ENCODE measurements at places on chromosomes 12 and 14.

- no peak for DNase-seq
Measured at GRCh38 chr14:101184104-101184455, 280.6 kb upstream of the RTL1 start.

- no peak for DNase-seq
Measured at GRCh38 chr12:55874443-55874842, 31.7 kb upstream of the MMP19 start.

DNA sequence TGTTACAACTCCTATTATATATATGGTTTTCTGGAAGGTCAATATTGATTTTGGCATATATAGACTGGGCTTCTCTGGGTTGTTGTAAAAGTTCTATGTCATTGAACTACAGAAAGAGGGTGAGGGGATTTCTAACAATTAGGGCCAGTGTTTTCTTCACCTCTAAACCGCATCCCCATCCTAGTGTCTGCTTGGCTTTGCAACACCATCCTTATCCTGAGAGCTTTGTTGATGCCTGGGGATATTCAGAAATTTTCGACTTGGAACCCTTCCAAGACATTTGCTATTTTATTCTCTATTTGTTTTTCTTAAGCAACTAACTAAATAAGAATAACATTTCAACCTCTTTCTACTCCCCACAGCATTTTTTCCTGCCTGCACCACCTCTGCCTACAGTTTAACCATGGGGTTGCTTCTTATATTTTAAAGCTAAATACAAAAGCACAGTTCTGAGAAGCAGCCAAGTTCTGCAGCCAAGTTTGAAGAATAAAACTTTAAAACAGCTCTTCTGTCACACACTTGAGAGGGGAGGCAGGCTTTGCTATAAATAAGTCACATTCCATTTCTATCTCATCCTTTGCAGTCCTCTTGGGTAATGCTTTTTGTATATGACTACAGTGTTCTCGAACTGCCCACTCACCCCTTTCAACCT, 53.4 kb downstream of the RGS6 start:
- no peak for DNase-seq

- DNase-seq = no peak
Measured at GRCh38 chr14:84885061-84885460, 644.9 kb upstream of the FLRT2 start.

DNA sequence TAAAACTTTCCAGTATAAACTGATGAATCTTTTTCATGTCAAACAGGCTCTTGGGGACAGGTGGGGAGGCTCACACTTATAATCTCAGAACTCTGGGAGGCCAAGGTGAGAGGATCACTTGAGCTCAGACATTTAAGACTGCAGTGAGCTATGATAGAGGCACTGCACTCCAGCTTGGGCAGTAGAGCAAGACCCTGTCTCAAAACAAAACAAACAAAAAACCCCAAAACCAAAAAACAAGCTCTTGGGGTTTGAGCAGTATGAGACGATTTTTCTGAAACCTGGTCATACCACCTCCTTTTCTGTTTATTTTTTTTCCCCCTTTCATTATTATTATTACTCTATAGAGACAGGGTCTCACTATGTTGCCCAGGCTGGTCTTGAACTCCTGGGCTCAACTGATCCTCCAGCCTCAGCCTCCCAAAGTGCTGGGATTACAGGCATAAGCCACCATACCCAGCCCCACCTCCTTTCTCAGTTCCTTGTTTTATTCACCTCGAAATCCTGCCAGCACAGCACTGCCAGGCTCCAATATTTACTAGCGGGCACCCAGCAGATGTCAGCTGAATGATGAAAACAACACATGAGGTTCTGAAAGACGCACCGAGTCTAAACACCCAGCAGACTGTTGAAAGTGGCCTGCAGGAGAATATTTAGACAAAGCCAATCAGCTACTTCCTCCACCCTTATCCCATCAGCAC, 19.5 kb upstream of the CDK17 start:
- DNase-seq = no peak

DNA sequence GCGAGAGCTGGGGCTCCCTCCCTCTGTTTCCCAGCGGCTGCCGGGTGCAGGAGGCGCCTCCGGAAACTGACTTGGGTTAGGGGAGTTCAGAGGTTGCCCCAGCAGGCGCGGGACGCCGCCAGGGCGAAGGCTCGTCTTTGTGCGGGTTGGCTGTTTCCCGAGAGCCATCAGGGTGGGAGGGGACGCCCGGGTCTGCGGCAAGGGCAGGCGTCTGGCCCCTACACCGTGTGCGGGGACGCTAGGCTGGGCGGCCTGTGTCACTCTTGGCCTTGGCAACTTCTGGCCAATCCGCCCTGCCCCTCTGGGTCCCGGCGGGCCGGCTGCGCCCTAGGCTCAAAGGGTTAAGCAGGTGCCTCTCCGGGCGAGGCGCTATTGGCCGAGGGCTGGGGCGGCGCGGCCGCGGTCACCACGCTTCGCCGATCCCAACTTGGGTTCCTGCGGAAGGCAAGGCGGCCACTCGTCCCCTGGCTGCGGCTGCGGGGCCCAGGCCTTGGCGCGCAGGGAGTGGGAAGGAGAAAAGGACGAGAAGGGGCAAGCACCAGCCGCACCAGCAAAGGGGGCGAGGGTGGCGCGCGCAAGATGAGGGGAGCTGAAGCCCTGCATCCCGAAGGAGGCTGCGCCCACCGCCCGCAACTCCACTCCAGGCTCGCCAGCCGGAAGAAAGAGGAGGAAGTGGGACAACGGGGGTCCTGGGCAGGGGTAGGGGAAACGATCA, 5.6 kb upstream of the NPAS3 start:
- no peak for DNase-seq

- peak; percentile 29 for DNase-seq
Measured at GRCh38 chr12:59113831-59114615, 193.7 kb upstream of the LRIG3 start.

DNA sequence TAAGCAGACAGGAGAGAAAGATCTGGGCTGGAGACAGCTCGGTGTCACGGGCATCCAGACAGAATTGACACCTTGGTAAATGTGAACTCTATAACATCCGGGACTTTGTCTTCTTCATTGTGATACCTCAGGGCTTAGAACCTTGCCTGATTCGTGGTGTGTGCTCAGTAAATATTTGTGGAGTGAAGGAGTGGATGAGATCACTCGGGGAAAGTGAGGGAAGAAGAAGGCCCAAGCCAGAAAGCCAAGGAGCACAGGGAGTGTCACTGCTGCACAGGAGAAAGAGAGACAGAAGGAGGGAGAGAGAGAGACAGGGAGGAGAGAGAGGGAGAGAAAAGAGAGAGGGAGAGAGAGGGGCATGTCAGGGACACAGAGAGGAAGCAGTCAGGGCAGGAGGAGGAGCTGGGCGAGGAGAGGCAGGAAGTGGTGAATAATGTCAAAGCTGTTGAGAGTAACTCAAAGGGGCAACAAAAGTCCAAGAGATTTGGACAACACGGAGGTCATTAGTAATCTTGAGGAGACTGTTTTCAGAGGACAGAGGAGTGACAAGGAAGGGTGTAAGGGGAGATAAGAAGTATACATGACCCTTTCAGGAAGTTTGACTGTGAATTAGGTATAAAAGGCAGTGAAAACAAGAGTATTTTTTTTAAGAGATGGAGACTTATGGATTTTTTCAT, 141.6 kb upstream of the MAX start:
- no peak for DNase-seq

DNA sequence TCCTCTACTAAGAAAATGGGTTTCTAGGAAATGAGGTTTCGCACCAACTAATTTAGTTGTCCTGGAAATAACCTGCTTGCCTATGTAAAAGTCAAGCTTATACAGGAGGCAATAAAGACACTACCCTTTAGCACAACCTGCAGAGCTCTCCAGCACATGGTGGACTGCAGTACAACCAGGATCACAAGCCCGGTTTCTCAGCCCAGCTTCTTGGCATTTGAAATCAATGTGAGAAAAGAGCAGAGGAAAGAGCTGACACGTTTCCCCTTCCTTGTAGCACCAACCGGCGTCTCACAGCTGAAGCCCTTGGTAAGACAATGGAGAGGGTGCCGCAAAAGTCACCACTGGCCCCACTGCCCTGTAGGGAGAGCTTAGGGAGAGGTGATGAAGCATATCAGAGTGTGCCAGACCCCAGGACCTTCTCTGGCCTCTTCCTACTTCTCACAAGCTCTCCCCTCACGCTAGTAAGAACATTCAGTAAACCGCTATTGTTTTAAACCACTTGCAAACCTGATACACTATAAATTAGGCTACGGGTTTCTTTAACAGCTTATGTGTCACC, 8.6 kb downstream of the SPTLC2 start:
- DNase-seq = no peak

DNA sequence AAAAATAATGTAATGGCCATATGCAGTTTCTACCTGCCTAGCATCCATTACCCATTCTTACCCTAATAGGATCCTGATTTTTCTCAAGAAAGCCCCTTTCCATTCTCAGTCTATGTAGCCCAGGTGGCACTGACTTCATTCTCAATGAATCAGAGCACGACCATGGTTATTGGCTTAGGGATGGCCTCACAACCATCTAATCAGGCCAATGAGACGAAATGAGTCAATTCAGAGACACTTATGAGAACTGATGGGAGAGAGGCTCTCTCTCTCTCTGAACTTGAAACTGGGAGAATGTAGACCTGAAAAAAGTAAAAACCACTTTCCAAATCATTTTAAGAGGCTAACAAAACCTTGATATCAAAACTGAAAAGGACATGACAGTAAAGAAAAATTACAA, 45.3 kb upstream of the OXA1L start:
- no peak for DNase-seq

- no peak for DNase-seq
Measured at GRCh38 chr14:24921903-24922302, 128.0 kb downstream of the STXBP6 start.

DNA sequence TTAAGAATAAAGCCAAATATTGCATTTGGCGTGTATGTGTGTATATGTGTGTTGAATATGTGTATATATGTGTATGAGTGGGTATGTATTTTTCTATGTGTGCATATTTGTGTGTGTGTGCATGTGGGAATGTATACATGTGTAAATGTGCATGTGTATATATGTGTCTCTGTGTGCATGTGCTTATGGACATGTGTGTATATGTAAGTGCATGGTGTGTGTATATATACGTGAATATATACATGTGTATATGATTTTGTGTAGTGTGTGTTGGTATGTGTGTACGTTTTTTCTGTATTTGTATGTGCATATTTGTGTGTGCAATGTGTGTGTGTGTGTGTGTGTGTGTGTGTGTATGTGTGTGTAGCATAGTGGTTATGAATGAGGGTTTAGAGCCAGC, 1021.0 kb downstream of the AACS start:
- no peak for DNase-seq

GRCh38 chr14:81509321-81509720, 24.3 kb downstream of the SEL1L start:
- DNase-seq = no peak

DNA sequence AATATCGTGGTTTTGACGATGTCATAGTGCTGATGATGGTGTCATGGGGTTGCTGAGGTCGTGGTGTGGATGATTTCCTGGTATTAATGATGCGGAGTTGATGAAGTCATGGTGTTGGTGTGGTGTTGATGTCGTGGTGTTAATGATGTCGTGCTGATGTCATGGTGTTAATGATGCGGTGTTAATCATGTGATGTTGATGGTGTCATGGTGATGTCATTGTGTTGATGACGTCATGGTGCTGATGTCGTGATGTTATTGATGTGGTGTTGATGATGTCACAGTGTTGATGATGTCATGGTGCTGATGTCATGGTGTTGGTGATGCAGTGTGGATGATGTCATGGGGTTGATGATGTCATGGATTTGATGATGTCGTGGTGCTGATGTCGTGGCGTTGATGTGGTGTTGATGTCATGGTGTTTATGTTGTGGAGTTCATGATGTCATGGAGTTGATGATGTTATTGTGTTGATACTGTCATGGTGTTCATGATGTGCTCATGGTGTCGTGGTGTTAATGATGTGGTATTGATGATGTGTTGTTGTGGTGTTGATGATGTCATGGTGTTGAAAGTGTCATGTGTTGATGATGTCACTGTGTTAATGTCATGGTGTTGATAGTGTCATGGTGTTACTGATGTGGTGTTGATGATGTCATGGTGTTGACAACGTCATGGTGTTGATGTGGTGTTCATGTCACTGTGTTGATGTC, 48.5 kb upstream of the RIMBP2 start:
- no peak for DNase-seq

GRCh38 chr12:29771786-29772185, 12.0 kb downstream of the TMTC1 start:
- DNase-seq = no peak

DNA sequence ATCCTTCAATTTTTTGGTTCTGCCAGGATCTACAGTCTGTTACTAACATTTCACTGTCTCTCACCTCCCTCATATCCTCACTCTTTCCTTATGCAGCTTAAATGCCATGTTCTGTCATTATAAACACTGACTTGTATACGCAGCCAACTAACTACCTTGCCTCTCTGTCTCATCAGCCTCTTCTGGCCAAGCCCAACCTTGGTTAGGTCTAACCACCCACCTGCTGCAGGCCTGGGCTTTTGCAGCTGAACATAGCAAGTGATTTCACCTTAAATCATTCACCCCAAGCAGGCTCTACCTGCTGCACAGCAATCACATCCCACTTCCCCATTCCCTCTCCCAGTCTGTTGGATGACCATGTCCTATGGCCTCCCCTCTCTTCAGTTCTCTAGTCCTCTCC, 91.5 kb downstream of the GTF2A1 start:
- DNase-seq = no peak

DNA sequence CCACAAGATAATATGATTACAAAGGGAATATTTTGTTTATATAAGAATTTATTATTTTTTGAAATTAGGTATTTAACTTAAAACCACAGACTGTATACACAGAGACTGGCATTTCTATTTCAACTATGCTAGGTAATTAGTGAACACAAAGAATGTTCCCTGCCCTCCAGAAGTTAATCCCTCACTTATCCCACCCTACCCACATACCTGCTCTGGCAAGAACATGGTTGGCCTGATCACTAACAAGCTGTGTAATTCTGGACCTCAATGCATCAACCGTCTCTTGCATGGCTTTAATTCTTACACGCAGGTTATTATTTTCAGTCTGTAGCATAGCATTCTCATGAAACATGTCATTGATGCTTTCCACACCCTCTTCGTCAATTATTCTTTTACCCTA, 85.9 kb downstream of the KIF21A start:
- DNase-seq = no peak

GRCh38 chr12:132390287-132391076, 61.1 kb upstream of the GALNT9 start:
- DNase-seq = no peak

DNA sequence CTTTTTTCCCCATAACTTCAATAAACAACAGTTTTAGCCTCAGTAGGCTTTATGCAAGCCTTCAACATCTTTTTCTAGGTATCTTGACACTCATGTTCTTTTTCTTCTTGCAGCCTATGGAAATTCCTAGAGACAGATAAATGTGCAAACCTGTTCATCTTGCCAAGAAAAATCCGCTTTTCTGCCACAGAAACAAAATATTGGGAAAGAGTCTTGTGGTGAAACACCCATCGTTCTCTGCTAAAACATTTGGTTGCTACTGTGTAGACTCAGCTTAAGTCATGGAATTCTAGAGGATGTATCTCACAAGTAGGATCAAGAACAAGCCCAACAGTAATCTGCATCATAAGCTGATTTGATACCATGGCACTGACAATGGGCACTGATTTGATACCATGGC, 295.9 kb downstream of the ZFP36L1 start:
- no peak for DNase-seq

GRCh38 chr12:31887109-31887811, 72.0 kb upstream of the RESF1 start:
- no peak for DNase-seq
